ENCODE measurements at places on chromosomes 12 and 14.

DNA sequence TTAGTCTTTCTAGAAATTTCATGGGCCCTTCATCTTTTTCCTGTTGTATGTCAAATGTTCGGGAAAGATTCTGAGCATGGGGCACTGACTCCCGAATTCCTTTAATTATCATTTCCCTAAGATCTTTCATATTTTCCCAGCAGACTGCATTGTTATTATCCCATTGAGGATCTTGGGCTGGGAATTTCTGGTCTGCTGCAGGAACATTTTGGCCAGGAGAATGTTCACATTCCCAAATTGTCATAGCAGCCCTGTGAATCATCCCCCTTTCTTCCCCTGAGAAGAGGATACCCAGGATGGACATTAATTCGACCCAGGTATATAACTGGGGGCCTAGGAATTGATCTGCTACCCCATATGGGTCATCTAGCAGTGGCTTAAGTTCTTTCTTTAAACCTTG lies 112.5 kb downstream of the RIN3 start:
- DNase-seq = no peak

GRCh38 chr12:131882804-131883520 lies 11.5 kb upstream of the ULK1 start:
- no peak for DNase-seq

- peak; percentile 66 for DNase-seq
Observed at GRCh38 chr12:127810041-127810440, 456.9 kb upstream of the TMEM132C start.

DNA sequence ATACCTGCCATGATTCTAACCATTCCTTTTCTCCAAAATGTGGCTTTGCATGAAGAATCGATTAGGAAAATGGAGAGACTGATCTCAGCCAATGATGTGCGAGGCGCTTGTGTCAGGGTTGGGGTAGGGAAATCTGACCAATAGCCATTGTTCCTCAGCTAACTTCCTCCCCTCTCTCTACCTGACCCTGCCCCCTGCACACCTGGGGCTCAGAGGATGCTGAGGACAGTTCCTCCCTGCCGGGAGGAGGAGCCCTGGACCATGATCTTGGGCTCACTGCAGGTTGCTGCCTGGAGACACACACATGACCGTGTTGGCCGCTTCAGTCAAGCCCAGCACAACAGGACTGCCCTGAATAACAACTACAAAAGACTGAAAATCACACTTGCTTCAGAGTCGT lies 119.8 kb upstream of the SFSWAP start:
- no peak for DNase-seq

DNA sequence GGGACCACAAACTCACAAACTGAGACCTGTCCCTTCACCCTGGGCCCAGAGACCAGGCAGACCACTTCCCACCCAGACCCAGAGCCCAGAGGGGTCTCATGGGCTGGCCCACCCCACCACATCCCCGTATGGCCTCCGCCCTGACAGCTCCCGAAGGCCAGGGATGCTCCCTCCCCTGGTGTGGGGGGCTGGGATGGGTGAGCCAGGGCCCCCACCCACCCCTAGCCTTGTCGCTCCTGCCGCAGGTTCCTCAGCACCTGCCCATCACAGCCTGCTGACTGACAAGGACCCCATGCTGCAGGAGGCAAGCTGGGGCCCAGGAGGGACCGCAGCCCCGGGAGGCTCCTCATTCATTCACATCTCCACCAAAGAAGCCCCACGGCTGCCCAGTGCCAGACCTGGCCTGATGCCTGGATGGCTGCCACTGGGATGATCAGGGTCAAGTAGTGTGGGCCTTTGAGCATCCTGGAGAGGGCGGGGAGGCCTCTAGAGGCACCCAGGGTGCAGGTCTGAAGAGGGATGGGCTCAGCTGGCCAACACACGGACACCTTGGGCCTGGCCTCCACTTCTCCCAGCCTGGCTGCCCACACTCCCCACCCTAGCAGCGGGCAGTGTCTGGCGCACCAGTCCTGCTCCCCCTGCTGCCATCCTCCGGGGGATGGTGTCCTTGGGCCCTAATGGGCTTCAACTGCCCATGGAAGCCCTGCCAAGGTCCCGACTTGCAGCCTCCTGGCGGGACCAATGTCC lies 24.7 kb upstream of the GPR132 start:
- DNase-seq = no peak
